Activated CD4-positive, alpha-beta T cell treated with anti-CD3 and anti-CD28 coated beads, Interleukin-2, amount 50 U/mL, for 4 hours (primary cell): ENCODE measurements at places on chromosomes 12 and 14.

DNA sequence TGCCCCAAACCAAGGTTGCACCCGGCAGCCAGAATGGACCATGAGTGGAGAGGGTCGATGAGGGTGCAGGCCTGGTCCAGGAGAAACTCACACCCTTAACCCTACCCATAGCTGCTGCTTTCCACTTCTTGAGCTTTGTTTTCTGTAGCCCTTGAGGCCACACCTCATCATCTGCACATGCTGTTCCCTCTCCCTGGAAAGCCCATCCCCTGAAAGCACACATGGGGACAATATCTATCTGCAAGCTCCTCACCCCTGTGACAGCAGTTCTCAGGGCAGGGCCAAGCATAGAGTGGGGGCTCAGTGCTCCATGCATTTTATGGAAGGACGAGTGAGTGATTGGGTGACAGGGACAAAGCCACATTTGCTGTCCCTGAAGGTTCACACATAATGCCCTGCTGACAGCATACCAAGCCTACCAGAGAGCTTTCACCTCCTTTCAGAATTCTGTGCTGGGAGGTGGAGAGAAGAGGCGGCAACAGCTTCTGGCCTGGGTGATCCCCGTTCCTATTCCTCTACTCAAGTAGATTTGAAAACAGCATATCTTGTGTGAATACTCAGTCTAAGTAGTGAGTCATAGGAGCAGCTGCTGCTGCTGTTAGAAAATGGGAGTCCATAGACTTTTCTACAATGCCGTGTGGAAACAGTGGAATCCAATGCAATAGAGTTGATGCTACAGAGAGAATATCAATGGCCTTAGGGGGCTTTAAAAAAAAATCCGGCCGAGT is 44.6 kb downstream of the SRGAP1 start:
- DNase-seq = no peak

- DNase-seq = no peak
Measured at GRCh38 chr12:21542403-21542802, 16.3 kb downstream of the SPX start.

GRCh38 chr14:72439707-72440106 is 454.2 kb downstream of the DPF3 start:
- DNase-seq = no peak

- DNase-seq = no peak
Measured at GRCh38 chr12:77064896-77065360, 441 bp downstream of the E2F7 start.

DNA sequence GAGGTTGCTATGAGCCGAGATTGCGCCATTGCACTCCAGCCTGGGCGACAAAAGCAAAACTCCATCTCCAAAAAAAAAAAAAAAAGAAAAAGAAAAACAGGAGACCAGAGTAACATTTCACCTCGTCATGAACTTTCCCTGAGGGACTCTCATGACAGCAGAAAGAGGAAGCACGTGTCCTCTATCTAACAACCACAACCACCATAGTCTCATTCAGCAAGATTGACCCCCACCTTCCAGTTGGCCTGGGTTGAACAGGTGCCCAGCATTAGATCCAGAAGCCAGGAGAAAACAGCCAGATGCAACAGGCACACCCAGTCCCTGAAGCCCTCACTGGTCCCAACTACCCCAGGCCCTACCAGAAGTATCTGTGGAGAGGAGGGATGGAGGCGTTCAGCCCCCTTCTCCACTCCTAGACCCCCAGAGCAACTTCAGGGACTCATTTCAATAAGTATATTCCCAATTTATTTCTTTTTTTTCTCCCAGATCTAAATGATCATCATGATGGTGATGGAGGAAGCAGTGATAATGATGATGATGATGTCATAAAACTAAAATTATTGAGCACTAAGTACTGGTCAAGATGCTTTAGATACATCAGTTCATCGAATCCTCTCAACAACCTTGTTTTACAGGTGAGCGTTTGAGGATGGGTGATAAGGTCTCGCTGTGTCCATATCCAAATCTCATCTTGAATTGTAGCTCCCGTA is 235.0 kb downstream of the EFCAB11 start:
- DNase-seq = no peak

DNA sequence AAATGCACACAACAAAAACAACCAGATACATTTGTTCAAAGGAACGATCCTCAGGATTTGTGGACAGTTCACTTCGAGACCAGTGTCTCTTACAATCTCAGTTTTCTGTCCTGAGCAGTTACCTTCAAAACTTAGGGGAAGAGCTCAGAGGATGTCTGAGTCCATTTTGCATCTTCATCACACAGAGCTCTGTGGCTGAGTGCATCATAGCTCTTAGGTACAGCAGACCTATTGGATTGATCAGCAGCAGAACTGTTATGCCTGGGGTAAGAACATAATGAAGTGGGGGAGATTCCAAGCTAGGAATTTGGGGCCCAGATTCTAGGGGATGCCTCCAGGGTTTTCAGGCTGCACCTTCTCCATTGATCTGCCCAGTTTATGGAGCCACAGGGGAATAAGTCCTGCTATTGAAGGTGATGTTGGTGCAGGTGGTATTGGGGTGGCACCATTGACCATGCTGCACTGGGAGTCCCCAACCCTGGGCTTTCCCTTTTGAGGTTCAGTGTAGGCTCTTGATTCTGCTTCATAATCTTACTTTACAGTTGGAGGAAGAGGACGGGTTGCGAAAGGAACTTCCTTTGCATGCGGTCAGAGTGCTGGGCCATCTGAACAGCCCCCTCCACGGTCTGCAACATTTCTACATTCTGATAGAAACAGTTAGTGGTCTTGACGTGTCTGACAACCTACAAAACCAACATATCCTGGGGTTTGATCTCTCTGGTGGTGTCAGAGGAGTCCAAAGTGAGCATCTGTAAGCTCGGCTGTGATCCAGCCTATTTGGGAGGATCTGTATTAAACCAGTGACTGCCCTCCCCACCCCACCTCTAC is 112.8 kb downstream of the CHST11 start:
- DNase-seq = no peak

DNA sequence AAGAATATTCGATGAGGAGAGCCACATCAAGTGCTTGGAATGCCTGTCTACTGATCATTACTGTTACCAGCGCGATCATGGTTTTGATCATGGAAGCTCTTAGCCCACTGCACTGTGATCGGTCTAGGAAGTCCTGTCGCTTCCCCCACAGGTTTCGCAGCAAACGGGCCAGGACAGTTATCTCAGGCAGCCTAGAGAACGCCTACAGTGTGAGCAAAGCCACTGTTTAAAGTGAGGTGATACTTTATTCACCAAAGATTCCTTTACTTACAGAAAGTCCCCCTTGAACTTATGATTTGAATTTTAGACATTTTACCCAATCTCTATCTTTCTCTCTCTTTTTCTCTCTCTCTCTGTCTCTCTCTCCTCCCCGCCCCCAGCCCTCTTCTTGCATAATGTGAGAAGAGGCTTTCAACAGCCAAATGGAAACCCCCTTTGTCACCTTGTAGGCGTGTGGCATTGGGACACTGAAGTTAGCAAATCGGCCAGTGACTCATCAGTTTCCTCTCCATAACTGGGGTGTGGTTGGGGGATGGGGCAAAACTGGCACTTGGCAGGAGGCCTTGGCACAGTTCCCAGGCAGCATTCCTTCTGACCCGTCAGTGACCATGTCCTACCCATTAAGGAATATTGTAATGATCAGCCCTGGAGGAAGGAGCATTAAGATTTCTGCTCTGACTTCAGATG is 214.8 kb downstream of the CHST11 start:
- peak; percentile 84 for DNase-seq

- DNase-seq = no peak
Measured at GRCh38 chr14:36520601-36521525, 831 bp upstream of the NKX2-1 start.

GRCh38 chr14:88868558-88869159 is 44.2 kb downstream of the TTC8 start:
- DNase-seq = no peak

GRCh38 chr14:94649543-94650443 is 37.6 kb downstream of the SERPINA3 start:
- DNase-seq = no peak

- no peak for DNase-seq
Measured at GRCh38 chr12:127052511-127053232, 1214.3 kb upstream of the TMEM132C start.

DNA sequence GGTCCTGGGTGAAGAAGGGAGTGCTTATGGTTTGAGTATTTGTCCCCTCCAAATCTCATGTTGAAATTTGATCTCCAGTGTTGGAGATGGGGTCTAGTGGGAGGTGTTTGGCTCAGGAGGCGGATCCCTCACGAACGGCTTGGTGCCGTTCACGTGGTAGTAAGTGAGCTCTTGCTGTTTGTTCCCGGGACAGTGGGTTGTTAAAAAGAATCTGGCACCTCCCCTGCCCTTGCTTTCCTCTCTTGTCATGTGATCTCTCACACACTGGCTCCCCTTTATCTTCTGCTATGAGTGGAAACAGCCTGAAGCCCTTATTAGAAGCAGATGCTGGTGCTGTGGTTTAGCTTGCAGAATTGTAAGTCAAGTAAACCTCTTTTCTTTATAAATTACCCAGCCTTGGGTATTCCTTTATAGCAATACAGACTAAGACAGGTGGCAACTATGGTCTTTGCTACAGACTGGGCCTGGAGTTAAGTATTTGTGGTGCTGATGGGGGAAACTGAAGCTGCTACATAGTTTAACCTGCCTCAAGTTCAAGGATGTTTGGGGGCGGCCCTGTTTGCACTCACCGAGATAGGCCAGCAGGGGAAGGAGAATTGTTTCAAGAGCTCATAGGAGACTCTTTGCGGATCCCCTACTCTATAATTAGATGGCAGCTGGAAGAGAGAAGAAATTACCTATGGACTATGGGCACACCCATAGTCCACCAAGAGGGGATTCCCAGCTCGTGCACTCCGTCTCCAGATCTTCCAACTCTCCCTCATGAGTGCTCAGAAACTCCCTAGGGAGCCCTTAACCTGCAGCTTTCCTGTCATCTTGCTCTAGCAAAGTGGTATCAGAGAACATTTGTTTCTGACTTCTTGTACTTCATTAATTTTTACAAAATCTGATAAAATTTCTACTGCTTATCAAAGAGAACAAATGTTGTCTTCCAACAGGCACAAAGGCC is 164.6 kb downstream of the SLC15A5 start:
- DNase-seq = no peak

GRCh38 chr12:120874547-120875245 is 29.5 kb downstream of the SPPL3 start:
- DNase-seq = no peak

DNA sequence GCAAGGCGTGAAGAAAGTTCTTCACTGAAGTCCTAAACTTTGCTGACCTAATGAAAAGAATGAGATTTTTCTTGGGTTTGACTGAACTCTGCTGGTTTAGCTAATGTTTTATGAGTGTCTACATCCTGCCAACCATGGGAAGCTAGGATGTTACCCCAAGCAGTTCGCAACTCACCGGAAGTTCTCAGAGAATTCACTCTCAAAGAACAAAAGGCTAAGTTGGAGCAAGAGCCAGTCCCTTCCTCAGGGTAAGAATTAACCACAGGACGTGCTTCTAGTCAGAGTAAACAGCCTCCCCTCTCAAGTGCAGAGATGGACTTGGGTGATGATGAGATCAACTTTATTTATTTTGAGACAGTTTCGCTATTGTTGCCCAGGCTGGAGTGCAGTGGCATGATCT is 37.3 kb downstream of the TCHP start:
- no peak for DNase-seq

- no peak for DNase-seq
Measured at GRCh38 chr12:88985011-88985410, 367.3 kb downstream of the DUSP6 start.
